Colonic mucosa (tissue), 4 donors: ENCODE measurements at places on chromosomes 16 and 17. TPM values are rescaled to one million over a fixed set of nuclear protein-coding genes. Genes with fewer than 3 reads are reported as not detected.
A peak's percentile ranks its signal among the peaks of the same experiment; 100 is the strongest.

DNA sequence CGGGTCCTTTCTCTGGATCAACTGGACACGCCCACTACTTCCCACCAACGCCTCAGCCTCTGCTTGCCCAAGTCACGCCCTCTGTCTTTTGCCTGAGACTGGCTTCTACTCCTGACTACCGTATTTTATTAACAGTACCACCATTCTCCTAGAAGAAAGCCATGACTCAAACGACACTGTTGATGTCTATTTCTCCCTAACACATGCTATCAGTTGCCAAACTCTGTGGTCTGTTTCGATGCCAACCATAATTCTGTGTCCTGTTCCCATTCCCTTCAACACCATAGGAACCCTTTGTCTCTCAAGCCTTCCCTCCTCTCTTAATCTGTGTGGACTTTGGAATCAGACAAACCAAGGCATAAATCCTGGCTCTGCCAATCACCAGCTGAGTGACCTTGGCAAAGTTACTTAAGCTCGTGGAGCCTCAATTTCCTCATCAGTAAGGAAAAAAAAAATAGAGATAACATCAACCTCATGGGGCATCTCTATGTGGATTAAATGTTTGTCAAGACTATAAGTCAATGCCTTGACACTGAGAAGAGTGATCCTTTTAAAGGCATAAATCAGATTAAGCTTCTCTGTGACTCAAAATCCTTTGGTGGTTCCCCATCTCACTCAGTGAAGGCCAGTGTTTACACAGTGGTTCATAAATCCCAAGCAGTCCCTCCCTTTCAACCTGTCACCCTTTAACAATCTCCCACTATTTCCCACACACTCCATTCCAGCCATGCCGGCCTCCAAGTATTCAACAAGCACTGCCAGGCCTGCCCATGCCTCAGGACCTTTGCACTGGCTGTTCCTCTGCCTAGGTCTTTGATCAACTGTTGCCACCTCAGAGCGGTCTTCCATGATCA is 45.6 kb downstream of the ERN1 start:
- DNase-seq, result peak; percentile 68
- H3K27me3 ChIP-seq, result no peaks in the 10 kb centered on the region
- H3K27ac ChIP-seq, result peak overlapping the region; percentile 58
- no peak overlapping the region for H3K4me3 ChIP-seq
- peaks cover 3% of the 10 kb centered on the region for H3K36me3 ChIP-seq

GRCh38 chr16:46899443-46900143 is 15.4 kb downstream of the GPT2 start:
- no peak overlapping the region for H3K4me3 ChIP-seq
- DNase-seq, result no peak
- no peaks in the 10 kb centered on the region for H3K36me3 ChIP-seq
- H3K4me1 ChIP-seq, result peaks cover 10% of the 10 kb centered on the region

- H3K4me3 ChIP-seq, result no peak overlapping the region
- no peaks in the 10 kb centered on the region for H3K4me1 ChIP-seq
- DNase-seq, result no peak
These were observed 102.0 kb downstream of the GRIN2A start for GRCh38 chr16:10080051-10080772.

DNA sequence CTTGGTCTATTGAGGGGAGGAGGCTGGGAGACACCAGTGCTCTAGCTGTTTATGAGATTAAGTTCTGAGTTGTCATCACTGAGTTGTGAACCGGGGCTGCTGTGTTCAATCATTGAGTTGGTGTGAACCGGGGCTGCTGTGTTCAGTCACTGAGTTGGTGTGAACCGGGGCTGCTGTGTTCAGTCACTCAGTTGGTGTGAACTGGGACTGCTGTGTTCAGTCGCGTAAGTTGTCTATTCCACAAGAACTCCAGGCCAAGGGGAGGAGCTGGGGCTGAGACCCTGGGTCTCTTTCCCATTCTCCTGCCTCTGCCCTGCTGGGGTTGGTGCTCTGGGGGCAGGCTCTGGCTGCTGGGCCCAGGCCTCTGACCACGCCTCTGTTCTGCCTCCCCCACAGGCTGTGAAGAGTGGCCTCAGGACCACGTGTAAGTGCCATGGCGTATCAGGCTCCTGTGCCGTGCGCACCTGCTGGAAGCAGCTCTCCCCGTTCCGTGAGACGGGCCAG is 24.5 kb downstream of the WNT9B start:
- H3K4me1 ChIP-seq, result no peaks in the 10 kb centered on the region
- no peaks in the 10 kb centered on the region for H3K27me3 ChIP-seq
- DNase-seq, result no peak
- H3K4me3 ChIP-seq, result no peak overlapping the region

GRCh38 chr17:83194761-83195329 is 115.4 kb downstream of the METRNL start:
- H3K27ac ChIP-seq, result no peak overlapping the region
- DNase-seq, result no peak
- no peaks in the 10 kb centered on the region for H3K27me3 ChIP-seq

- H3K4me3 ChIP-seq, result no peak overlapping the region
- no peak for DNase-seq
- H3K36me3 ChIP-seq, result no peaks in the 10 kb centered on the region
- H3K4me1 ChIP-seq, result no peaks in the 10 kb centered on the region
- H3K27ac ChIP-seq, result no peak overlapping the region
- H3K27me3 ChIP-seq, result no peaks in the 10 kb centered on the region
These were observed 6.1 kb downstream of the PECAM1 start for GRCh38 chr17:64384253-64385186.

DNA sequence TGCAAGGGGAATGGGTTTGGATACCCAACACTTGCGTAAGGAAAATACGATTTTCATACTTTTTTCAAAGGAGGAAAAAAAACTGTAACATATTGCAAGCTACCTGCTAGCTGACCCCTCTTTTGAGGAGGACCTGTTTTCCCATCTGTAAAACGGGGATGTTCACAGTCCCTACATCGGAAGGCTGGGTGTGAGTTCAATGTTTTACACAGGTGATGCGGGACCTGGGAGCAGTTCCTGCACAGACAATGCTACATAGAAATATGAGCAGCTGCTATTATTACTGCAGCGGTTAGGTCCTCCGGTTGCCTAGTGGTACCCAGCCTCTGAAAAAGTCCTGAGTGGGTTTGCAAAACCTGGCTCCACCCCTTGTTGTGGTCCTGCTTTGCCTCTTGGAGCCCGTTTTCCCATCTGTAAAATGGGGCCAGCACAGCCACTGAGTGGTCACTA is 3.5 kb downstream of the SOCS1 start:
- H3K4me1 ChIP-seq, result peaks cover 6% of the 10 kb centered on the region
- no peak overlapping the region for H3K27ac ChIP-seq
- DNase-seq, result no peak
- no peak overlapping the region for H3K4me3 ChIP-seq

DNA sequence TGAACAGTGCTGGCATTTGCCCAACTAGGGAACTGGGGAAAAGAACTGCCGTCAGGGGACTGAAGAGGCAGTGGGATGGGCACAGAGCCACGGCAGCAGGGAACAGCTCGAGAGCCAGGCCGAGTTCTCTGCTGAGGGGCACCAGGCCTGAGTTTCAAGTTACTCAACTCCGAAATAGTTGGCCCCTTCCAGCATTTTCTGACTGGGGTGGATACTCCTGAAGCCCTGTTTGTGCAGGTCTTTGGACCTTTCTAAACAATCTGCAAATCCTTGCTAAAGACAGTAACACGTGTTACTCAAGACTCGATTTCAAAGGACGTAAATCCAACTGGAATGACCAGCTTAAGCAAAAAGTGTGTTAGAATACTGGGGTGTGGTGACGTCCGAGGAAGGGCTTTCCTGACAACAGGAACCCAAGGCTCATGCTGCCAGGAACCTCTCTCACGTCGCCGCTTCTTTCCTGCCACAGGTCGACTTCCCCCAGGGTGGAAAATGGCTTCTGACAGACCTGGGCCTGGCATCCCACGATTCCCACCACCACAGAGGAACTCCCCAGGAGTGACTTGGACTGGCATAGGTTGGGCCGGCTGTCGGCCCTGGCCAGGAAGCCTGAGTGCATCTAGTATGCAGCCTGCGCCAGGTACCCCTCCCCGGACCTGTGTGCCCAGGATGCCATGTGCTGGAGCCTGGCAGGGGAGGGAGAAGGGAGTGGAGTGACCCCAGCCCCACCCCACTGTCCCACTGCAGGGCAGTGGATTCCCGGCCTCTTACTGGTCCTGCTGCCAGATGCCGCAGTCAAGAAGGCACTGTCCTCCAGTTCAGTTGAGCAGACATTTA is 71.9 kb downstream of the N4BP1 start:
- no peak overlapping the region for H3K27ac ChIP-seq
- no peaks in the 10 kb centered on the region for H3K4me1 ChIP-seq
- no peak overlapping the region for H3K4me3 ChIP-seq
- H3K36me3 ChIP-seq, result peaks cover 7% of the 10 kb centered on the region

DOC2B gene
- total RNA-seq, result 1.3 TPM

GJD3 gene
- total RNA-seq, result 0.40 TPM

C16orf96 gene
- total RNA-seq, result 0.08 TPM

NTN1 gene
- total RNA-seq, result 2.1 TPM

KREMEN2 gene
- 1.5 TPM for total RNA-seq

TUBB3 gene
- 8.0 TPM for total RNA-seq

CDH16 gene
- 0.72 TPM for total RNA-seq

TAC4 gene
- not detected for total RNA-seq
